GM12878 (cell line): ENCODE measurements at places on chromosomes 12 and 14.

DNA sequence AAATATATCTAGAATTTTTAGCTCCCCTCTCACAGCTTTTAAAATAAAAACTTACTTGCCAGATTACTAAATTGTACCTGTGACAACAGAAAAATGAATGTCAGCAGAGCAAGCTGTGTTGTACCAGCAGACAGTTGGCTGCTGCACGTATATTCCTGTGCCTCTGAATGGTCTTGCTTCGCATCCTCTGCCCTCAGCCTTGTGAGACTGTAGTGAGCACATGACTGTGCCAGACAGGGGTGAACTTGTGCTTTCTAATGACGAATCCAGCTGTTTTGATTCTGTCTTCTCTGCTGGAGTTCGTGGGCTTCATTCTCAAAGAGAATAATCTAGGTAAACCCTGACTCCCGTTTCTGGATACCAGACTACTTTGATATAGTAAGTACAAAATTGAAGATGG lies 58.3 kb upstream of the FRMD6 start:
- DNase-seq, result peak; percentile 30

GRCh38 chr12:129332286-129332685 lies 479.0 kb downstream of the GLT1D1 start:
- DNase-seq, result no peak

- DNase-seq, result no peak
Observed at GRCh38 chr12:42284876-42285275, 41.0 kb downstream of the ZCRB1 start.

- no peak for DNase-seq
Observed at GRCh38 chr12:121802485-121802842, 1.3 kb upstream of the SETD1B start.

- no peak for DNase-seq
Observed at GRCh38 chr14:49755378-49755777, 12.6 kb upstream of the KLHDC2 start.

GRCh38 chr14:85254711-85255110 lies 275.2 kb upstream of the FLRT2 start:
- no peak for DNase-seq

- DNase-seq, result no peak
Observed at GRCh38 chr14:76922584-76922983, 96.4 kb downstream of the LRRC74A start.

GRCh38 chr12:11668611-11669010 lies 19.1 kb downstream of the ETV6 start:
- no peak for DNase-seq

GRCh38 chr14:26170885-26171284 lies 426.9 kb downstream of the NOVA1 start:
- DNase-seq, result no peak

- no peak for DNase-seq
Observed at GRCh38 chr12:92757597-92758121, 54.9 kb downstream of the PLEKHG7 start.

GRCh38 chr14:72617391-72618031 lies 276.4 kb downstream of the DPF3 start:
- DNase-seq, result no peak

DNA sequence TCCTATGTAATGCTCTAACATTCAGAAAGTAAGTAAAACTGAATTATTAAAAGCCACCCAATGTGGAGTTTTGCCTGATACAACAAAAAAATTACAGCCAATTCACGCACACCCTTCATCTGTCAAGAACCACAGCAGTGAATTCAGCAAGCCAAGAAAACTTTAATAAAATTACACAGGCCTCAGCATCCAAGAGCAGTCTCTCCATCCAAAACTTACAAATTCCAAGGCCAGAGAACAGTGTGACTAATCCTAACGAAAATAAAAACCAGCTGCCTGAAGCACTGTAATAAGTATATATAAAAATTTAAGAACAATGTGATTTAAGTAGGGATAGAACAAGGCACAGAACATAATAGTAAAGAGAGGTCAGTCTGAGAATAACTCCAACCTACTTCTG lies 54.2 kb downstream of the SIX6 start:
- DNase-seq, result no peak
